Stimulated activated CD4-positive, alpha-beta T cell treated with anti-CD3 and anti-CD28 coated beads, Interleukin-15, amount 100 ng/mL, for 1 hour (primary cell): ENCODE measurements at places on chromosomes 6 and 20.

- no peak for DNase-seq
Observed at GRCh38 chr6:68724060-68724459, 89.0 kb downstream of the ADGRB3 start.

- DNase-seq: no peak
Observed at GRCh38 chr6:105990151-105990550, 96.0 kb upstream of the PRDM1 start.

- no peak for DNase-seq
Observed at GRCh38 chr6:89351671-89352277, 748 bp downstream of the UBE2J1 start.

- DNase-seq: no peak
Observed at GRCh38 chr6:31121131-31121790, 1.0 kb upstream of the CDSN start.

DNA sequence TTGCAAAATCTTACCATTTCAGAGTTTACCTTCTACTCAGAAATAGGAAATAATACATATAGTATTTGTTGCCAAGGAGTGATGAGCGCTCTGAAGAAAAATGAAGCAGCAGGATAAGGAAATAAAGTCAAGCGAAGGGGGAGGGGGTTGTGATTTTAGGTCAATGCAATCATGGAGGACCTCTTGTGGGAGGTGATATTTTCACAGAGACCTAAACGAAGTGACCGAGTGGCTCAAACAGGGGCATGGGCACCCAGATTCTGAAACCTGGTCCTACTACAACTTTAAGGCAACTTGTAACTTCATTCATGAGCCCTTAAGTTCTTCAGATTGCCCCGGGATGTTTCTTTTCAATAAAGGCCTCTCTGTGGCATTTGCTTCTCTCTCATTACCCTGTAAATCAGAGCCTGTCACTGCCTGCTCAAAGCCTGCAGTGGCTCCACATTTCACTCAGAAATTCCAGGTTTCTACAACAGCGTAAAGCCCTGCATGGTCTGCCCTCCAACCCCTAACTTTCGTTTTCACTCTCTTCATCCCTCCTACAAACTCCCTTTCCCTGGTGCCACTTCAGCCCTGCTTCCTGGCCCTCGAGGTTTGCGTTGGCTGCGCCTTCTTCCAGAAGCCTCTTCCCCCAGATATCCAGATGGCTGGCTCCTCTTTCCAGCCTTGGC is 162.7 kb downstream of the TBC1D7 start:
- DNase-seq: no peak

DNA sequence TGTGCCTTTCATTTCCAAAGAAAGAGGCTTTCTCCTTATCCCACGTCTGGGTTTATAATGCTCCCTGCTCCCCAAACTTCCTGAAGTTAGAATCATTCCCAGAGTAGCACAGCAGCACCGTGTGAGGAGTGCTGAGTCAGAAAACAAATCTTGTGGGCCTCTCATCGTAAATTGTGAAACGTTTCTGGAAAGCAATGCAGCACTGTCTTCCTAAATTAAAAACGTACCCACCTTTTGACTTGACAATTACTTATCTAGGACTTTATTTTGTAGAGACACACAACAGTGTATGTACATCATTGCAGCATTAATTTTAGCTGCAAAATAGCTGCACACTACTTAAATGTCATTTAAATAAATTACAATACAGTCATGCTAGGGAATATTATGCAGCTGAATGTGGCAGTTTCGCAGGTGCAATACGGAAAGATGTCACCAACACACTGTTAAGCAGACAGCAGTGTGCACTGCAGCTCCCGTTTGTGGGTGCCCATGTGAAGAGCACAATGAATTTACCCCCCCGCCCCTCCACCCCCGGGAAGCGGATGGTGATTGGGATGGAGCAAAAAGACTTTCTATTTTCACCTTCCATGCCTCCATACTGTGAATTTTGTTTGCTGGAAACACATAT is 30.8 kb downstream of the RRBP1 start:
- no peak for DNase-seq

GRCh38 chr6:147136057-147136456 is 68.2 kb upstream of the STXBP5 start:
- no peak for DNase-seq

DNA sequence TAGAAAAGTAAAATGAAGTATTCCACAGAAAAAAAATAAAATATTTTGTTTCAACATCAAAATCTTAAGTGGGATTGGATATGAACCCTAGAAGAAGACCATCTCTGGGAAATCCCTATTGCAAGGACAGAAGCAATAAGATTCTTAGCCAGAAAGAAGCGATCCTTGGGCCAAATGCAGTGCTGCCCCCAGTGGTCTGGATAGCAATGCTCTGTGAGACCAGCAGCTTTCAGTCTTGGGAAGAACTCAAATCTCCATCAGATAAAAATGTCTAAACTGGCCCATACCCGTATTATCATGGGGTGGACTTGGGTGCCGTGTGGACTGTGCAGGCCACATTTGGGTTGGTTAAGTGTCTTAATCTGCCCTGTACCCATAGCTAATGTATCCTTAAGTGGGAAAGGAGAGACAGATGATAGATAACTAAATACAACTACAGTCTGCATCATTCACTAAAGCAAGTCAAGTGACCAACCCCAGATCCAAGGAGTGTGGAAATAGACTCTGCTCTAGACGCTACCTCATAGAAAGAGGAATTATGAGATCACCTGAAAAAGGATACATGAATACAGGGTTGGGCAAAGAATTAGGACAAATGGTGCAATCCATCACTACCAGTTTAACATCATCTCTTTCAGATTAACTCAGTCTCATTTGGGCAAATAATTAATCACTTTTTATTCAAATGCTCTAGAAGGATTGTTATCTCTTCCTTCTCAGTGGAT is 38.9 kb upstream of the SNAP25 start:
- DNase-seq: no peak

DNA sequence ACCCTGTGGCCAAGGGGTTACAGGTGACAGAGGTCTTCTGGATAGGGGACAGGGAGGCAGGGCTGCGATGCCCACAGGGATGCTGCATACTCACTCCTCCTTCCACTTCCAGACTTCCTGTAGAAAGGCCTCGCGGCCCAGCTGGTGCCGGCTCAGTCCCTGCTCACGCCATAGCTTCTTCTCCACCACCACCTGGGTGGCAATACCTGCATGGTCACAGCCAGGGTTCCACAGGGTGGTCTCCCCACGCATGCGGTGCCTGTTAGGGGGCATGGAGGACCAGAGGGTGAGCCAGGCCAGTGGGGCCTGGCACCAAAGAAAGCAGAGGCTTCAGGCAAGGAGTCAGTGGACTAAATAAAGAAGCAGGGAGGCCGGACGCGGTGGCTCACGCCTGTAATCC is 8.3 kb upstream of the VWA7 start:
- no peak for DNase-seq

GRCh38 chr20:24917056-24917455 is 32.0 kb upstream of the CST7 start:
- DNase-seq: no peak

- DNase-seq: no peak
Observed at GRCh38 chr20:46770330-46771194, 61.1 kb downstream of the SLC2A10 start.

DNA sequence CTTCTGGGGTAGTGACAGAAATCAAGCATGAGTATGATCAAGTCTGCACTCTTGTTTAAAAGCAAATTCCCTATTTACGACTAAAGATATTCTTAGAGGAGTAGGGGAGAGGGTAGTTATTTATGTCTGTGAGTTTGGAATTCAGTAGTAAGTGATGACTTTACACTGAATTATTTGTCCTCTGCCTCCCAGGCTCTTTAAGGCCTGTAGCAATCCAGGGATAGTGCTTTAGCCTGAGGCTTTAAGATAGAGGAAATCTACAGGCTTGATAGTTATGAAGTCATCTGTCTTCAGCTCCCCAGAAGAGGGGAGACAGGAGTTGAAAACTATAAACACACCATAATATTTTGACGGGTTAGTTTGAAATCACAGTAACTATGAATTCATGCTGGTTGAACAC is 664.5 kb downstream of the EPM2A start:
- DNase-seq: no peak

- no peak for DNase-seq
Observed at GRCh38 chr6:79188885-79189480, 45.5 kb downstream of the HMGN3 start.

DNA sequence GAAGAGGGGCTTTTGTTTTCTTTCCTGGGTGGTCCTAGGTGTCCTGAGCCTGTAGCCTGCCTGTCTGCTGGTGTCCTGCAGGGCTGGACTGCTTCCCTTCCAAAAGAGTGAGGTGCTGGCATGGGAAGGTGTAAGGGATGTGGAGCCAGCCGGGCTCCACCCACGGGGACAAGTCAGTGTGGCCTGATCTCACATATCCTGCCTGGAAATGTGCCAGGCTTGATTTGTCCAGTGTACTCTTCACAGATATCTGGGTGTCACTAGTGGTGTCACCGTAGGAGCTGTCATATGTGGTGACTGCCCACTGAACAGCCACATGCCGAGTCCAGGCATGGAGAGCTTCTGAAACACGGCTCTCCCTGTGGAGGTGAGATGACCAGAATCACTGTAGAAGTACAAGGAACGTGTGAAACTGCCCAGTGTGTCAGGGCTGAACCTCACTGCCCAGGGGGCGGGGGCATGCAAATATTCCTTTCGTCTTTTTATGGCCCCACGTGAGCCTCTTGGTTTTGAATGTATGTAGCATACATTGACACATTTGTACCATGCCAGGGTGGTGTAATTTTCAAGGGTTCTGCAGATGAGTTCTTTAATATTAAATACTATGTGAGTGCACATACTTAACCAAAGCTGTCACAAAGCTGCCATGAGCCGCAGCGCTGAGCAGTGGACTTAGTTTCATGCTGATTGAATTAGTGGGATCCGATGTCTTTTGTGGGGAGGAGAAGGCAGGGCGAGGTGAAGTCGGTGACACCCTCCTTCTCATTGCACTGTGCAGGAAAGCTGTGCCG is 55.8 kb downstream of the CDH4 start:
- DNase-seq: no peak

GRCh38 chr6:75815756-75816155 is 66.7 kb downstream of the MYO6 start:
- no peak for DNase-seq

DNA sequence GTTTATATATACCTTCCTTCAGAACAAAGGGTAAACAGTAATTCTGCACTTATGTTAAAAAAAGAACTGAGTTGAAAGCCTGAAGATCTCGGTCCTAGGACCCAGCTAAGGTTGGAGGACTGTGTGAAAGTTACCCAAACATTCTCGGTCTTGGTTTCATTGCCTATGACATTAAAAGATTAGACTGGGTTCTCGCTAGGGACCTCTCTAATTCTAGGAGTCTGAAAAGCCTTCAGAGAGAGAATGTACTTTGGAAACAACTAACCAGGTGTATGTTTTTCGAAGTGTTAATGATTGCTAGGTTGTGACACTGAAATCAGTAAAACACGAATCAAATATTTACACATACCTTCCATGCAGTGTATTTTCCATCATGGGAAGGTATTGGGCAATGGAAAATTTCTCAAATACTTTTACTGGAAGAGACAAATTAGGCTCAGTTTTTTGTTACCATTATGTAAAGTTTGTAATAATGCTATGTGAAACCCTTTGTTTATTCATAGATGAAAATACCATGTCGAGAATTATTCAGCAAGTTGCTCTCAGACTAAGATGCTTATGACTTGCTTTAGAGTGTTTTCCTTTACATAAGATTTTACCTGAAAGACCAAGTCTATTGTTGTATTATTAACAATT is 113.7 kb upstream of the LOC128125822 start:
- no peak for DNase-seq

DNA sequence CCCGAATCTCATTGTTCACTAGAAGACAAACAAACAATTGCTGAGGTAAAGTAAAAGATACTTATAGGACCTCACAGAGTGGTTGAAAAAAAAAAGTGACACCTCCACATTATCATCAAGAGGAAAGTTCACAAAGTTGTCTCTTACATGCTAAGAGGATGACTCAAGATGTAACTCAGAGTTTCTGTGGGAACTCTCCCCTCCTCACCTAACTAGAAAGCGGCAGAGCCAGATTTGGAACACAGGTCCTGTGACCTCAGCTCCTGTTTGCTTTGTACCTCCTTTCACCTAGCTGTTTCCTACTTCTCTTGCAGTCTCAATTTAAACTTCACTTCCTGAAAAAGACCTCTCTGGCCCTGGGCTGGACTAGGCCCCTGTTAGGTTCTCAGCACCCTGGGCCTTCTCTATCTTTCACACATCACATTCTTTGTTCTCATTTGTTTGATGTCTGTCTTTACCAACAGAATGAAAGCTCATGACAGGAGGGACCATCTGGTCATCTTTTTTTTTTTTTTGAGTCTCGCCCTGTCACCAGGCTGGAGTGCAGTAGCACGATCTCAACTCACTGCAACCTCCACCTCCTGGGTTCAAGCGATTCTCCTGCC is 60.8 kb downstream of the CD24 start:
- DNase-seq: no peak

DNA sequence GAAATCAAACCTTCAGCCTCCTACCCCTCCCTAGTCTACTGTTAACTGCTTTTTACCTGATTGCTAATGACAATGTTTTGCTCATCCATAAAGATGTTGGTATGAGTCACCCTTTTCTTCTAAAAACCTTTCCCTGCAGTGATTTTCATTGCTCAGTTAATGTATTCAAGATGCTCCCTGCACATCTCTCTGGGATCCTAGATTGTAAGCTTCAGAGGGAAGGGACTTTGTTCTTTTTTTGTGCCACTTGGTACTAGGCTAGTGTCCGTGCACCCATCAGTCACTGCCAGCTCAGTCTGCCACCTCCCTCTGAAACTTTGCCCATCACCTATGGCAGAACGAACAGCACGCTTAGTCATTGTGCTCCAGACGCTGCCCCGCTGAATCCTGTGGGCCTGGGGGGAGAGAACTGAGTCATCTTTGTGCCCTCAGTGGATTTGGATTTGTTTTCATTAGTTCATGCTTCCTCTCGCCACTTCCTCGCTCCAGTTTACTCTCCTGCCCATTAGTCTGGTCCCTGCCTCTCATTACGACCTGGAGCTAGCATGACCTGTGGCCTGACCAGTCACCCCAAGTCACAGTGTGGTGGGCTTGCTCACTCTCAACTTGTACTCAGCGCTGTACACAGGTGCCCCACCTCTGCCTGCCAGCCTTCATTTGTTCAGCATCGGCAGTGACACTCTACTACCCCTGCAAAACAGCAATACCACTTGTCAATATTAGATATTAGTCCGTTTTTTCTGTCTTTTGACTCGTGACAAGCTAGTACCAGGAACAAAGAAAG is 78.0 kb upstream of the TMEM181 start:
- DNase-seq: no peak

GRCh38 chr6:4664117-4664626 is 112.0 kb upstream of the CDYL start:
- DNase-seq: no peak

DNA sequence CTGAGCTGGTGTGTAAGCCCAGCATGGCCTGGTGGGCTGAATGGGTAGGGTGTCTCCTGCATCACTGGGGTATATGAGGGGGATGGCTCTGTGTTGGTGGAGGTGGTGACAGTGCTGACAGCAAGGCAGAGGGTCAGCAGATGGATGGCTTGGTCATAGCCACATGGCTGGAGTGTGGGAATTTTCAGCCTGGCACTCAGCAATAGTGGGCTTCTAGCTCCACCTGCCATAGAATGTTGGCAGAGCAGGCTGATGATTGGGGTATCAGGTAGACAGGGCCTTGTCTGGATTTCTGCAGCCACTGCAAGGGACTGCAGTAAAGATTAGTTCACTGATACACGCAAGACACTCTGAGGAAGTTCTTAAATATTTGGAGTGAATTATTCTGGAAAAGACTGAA is 137.5 kb upstream of the BACH2 start:
- no peak for DNase-seq

GRCh38 chr20:41038878-41039404 is 10.3 kb downstream of the TOP1 start:
- DNase-seq: no peak
